ENCODE measurements at places on chromosomes 5 and 9.

DNA sequence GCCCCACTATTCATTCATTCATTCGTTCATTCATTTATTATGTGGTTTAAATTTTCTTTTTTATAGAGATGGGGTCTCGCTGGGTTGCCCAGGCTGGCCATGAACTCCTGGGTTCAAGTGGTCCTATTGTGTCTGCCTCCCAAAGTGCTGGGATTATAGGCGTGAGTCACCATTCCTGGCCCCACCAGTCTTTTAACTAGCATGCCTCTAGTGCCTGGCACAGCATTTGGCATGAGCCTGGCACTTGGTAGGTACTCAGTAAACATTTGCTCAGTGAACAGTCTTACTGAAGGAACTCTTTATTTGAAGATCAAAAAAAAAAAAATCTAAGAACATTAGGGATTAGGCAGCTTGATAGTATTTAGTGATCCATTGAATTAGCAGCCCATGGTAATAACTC, 98.1 kb downstream of the KDM4C start:
- no peak for DNase-seq

DNA sequence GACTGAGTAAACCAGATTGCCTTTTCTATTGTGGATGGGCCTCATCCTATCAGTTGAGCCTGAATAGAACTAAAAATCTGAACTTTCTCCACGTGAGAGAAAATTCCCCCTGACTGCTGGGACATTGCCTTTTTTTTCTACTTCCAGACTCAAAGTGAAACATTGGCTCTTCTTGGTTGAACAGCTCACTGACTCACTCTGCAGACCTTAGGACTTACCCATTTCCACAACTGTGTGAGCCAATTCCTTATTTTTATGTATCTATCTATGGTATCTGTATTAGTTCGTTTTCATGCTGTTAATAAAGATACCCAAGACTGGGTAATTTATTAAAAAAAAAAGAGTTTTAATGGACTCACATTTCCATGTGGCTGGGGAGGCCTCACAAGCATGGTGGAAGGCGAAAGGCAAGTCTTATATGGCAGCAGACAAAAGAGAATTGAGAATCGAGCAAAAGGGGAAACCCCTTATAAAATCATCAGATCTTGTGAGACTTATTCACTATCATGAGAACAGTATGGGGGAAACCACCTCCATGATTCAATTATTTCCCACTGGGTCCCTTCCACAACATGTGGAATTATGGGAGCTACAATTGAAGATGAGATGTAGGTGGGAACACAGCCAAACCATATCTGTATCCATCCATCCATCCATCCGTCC, 306.7 kb upstream of the SLC24A2 start:
- no peak for DNase-seq

DNA sequence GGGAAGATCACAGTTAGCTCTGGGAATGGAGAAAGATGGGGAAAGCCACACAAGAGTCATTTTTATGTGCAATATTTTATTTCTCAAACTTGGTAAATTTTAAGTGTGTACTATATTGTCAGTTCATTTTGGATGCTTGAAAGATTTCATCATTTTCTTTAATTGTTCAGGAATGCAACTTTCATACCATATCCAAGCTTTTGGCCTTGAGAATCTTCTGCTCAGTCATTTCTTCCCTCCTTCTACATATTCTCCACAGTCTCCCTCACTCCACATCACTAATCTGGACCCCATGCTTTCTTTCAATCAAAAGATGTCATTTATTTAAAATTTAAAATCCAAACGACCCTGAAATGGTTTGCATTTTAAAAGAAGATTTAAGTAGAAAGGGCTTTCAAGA, 135.4 kb downstream of the FAM114A2 start:
- DNase-seq: no peak

GRCh38 chr5:171629628-171630349, 155.8 kb upstream of the SMIM23 start:
- DNase-seq: no peak

DNA sequence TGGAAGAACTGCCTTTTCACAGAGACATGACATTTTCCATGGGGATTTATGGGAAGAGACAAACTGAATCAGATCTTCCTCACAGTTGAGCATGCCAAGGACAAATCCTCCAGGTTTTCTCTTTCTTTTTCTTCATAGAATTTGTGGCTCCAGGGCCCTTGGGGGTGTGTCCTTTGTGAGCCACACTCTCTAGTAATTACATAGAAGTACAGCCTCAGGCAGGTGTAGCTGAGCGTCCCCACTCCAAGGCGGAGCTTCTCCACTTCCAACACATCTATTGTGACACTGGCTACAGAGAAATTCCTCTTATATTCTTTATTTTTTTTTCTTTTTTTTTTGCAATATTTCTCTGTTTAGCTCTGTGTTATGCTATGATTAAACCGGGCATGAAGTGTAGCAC, 420.5 kb upstream of the CD180 start:
- no peak for DNase-seq

DNA sequence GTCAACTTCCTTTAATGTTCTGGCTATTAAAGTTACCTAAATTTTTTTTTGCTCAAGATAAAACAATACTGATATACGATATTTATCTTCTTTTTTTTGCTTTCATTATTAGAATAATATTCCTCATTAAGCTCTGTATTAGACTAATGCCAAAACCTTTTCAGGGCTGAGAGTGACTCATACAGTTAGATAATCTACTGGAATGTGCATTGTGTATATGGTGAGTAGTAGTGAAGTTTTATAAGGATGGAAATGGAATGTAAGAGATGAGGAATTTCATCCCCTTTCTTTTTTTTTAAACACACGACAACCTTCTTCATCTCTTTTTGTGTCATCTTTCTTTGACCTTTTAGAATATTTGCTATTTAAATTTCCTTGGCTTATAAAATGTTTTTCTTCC, 268.6 kb downstream of the ISL1 start:
- no peak for DNase-seq

GRCh38 chr9:18060269-18060934, 413.6 kb upstream of the ADAMTSL1 start:
- DNase-seq: no peak

GRCh38 chr9:2255128-2255527, 240.0 kb downstream of the SMARCA2 start:
- DNase-seq: no peak

GRCh38 chr5:67453111-67453905, 256.7 kb upstream of the CD180 start:
- no peak for DNase-seq

DNA sequence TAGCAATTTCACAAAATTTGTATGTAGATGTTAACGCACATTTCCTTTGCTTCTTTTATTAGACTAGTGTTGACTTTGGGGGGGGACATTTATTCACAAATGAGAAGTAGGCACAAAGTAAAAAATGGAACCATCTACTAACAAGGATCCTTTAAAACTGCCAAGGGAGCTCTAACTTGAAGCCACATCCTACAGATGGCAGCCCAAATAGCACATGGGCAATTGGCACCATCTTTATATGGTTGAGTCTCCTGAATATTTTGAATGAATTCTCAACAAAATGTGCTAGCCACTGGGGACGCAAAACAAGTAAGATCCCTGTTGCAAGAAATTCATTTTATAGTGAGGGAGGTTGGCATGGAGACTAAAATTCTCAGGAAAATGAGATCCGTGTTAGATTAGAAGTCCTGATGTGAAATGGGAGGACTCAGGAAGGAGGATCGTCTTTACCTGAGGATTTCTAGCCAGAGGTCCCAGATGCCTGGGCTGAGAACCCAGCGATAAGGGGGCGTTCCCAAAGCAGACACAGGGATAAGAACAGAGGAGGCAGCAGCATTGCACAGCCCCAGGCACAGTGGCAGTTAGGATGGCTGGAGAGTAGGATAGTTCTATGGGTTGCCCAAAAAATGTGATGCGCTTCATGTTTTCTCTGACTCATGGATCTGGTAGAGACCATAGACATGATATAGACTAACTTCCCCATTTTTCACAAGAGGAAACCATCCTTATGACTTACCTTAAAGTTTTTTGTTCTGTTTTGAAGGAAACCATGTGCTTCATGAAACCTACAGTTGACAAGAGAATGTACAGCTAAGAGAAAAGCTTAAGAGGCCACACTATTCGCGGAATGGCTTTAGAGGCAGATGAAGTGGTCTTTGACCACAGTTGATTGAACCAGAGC, 37.4 kb downstream of the C9orf152 start:
- DNase-seq: no peak
